ENCODE measurements at places on chromosomes 1 and 21.

- DNase-seq: no peak
Observed at GRCh38 chr1:195709821-195710220, 898.4 kb downstream of the KCNT2 start.

- DNase-seq: no peak
Observed at GRCh38 chr1:96568639-96569038, 152.9 kb upstream of the PTBP2 start.

- peak; percentile 49 for DNase-seq
Observed at GRCh38 chr21:45990049-45990711, 8.6 kb downstream of the COL6A1 start.

DNA sequence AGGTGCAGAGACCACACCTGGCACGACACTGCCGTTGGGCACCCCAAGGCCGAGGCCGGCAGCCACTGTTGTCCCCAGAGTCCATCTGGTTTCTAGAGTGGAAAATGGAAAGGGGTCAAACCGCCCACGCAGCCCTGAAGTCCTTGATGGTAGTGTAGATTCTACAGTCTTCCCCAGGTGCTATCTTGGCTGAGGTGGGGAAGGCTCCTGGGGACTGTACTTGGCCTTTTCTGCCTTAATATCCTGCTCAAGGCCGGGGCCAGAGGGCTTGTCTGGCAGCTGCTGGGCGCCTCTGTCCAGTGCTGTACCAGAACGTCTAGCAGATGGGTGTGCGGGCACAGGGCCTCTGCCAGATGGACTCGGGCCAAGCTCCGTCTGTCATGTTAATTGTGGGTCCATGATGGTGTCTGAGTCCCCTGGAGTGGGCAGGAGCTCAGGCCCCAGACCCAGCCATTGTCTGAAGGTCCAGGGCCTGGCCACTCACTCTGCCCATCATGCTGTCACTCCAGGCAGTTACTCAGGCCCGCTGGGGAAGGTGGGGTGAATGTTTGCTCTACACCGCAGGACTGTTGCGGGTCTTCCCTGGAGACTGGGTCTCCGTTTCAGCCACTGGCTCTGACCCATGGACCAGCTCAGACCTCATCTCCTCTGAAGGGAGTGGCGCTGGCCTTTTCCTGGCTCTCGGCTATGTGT lies 161.9 kb upstream of the COL6A1 start:
- peak; percentile 44 for DNase-seq

GRCh38 chr1:153776352-153776751 lies 1.1 kb downstream of the SLC27A3 start:
- DNase-seq: peak; percentile 12

- DNase-seq: no peak
Observed at GRCh38 chr1:232675898-232676297, 46.0 kb upstream of the SIPA1L2 start.

DNA sequence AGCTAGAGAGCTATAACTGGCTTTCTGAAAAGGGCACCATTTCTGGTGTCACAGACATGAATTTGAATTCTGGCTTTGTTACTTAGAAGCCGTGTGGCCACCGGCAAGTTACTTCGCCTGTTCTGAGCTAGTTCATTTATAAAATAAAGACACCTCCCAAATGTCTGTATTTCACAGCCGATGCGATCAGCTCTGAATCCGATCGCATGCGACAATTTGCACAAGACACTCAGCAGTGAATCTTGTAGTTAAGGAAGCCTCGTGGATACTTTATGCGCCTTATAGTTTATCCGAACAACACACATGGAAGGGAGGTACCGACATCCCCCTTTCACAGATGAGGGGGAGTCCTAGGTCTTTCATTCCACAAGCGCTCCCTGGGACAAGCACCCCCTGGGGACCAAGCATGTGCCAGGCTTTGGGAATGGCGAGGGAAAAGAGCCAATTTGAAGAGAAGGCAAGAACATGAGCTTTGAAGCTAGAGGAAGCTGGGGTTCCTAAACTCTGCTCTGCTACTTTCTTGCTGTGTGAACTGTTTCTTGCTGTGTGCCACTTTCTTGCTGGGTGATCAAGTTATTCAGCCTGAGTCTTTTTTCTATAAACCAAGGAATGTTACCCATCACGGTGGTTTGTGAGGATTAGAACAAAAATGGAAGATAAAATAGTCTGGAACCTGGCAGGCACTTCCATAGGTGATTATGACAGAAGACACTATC lies 3.9 kb downstream of the ID3 start:
- peak; percentile 59 for DNase-seq

DNA sequence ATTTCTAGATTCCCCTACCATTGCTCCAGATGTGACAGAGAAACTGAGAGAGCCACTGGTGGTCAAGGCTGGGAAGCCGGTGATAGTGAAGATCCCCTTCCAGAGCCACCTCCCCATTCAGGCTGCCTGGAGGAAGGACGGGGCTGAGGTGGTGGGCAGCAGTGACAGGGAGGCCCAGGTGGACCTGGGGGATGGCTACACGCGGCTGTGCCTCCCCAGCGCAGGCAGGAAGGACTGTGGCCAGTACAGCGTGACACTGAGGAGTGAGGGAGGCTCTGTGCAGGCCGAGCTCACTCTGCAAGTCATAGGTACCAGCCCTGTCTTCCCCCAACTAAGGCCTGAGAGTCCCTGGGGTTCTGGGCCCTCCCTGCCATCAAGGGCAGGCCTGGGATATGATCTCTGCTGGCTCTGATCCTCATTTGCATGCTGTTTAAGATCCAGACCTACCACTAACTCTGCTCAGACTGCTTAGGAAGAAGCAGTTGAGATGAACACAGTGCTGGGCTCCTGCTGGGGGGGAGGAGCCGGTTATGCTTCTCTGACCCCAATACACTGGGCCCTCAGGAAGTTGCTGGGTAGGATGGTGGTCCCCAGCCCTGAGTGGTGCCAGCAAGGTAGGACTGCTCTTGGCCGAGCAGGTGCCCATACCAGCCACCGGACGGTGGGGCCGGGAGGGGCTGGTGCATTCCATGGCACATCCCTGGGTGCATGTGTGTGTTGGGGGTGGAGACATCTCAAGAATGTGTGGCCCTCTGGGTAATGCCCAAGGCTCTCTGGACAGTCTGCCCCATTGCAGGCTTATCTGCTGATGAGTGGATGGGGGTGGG lies 25.1 kb downstream of the IGFN1 start:
- no peak for DNase-seq

DNA sequence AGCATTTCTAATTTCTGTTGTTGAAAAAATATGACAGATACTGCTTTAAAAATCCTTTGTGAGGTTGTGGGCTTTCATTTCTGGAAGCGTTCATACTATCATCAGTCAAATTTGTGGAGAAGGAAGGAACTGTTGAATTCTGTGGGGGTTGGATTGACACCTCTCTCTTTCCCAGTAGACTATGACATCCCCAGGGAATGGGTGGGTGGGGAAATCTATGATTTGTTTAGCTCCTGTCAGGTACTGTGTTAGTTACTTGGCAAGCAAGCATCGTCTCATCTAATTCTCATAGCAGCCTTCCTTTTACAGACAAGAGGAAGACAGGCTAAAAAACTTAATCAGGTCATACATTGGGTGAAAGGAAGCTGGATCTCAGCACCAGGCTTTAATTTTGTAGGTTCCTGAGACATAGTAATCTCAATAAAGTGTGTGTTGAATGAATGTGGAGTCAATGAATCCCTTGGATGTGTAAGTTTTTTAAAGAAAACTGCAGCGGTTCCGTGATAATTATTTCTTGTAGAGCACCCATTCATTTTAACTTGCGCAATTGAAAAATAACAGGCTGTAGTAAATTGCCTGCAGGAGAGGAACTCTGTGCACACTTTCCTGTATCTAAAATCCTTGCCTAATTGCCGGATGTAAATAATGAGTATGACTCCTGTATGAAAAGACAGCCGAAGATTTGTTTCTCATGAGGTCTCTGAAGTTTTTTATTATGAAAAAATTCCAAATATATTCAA lies 60.6 kb downstream of the MYOM3 start:
- DNase-seq: no peak

DNA sequence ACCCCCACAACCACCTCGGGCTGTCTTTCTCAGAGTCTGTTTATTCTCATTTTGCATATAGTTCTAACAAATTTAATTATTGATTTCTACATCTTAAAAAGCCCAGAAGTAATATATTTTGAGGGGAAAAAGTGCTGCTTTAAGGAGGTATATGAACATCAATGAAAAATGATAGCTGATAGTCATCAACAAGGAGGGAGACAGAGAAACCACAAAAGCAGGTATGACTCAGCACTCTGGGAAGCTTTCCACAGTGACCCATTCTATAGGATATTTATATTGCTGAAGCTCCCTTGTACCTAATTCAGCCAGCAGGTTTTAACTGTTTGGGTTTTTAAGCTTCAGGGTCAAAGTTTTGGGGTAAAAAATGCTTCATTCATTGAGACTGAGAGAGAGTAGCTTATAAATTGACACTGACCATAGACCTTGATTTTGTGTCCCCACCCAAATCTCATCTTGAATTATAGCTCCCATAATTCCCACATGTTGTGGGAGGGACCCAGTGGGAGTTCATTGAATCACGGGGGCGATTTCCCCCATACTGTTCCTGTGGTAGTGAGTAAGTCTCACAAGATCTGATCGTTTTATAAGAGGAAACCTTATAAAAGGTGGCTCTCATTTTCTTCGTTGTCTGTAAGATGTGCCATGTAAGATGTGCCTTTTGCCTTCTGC lies 27.4 kb downstream of the VANGL1 start:
- DNase-seq: no peak

GRCh38 chr1:113998361-113998760 lies 19.1 kb downstream of the OLFML3 start:
- no peak for DNase-seq

DNA sequence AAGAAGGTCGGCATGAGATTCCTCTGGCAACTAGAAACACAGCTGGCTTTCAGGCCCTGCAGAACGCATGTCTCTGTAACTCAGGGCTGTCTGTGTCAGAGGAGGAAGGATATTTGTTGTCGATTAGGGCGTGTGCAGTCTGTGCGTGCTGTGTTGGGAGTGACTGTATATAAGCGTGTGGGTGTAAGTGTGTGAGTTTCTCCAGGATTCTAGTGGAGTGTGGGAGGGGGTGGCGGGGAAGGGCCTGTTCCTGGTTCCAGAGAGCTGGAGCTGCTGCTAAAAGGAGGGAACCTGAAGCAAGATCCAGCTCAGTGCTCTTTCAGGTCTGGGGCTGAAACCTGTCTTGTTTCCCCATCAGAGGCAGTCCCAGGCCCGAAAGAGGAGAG lies 74.3 kb downstream of the SLC16A1 start:
- no peak for DNase-seq

DNA sequence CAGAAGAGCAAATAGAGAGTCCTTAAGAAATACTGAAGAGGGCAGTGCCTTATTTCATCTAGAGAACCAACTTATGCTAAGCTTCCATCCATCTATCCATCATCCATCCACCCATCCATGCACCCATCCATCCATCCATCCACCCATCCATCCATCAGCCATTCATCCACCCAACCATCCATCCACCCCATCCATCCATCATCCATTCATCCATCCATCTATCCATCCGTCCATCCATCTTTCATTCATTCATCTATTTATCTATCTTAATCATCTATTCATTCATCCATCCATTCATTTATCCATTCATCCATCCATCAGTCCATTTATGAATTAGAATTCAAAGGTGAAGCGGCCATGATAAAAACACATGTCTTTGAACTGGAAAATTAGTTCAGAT lies 171.5 kb upstream of the FMN2 start:
- no peak for DNase-seq

GRCh38 chr1:209876078-209876800 lies 48.5 kb downstream of the UTP25 start:
- DNase-seq: no peak

GRCh38 chr1:41560496-41560895 lies 76.0 kb upstream of the EDN2 start:
- DNase-seq: no peak

DNA sequence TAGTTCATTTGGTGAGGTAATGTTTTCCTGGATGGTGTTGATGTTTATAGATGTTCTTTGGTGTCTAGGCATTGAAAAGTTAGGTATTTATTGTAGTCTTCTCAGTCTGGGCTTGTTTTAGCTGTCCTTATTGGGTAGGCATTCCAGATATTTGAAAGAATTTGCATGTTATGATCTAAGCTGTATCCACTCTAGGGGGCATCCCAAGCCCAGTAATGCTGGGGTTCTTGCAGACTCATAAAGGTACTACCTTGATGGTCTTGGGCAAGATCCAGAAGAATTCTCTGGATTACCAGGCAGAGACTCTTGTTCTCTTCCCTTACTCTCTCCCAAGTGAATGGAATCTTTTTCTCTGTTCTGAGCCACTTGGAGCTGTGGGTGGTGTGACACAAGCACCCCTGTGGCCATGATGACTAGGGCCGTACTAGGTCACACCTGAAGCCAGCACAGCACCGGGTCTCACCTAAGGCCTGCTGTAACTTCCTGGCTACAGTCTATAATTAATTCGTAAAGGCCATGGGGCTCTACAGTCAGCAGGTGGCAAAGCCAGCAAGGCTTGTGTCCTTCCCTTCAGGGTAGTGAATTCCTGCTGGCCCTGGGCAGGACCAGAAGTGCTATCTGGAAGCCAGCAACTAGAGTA lies 74.8 kb upstream of the PDE4B start:
- DNase-seq: no peak

- no peak for DNase-seq
Observed at GRCh38 chr1:37128091-37128490, 93.8 kb upstream of the GRIK3 start.

DNA sequence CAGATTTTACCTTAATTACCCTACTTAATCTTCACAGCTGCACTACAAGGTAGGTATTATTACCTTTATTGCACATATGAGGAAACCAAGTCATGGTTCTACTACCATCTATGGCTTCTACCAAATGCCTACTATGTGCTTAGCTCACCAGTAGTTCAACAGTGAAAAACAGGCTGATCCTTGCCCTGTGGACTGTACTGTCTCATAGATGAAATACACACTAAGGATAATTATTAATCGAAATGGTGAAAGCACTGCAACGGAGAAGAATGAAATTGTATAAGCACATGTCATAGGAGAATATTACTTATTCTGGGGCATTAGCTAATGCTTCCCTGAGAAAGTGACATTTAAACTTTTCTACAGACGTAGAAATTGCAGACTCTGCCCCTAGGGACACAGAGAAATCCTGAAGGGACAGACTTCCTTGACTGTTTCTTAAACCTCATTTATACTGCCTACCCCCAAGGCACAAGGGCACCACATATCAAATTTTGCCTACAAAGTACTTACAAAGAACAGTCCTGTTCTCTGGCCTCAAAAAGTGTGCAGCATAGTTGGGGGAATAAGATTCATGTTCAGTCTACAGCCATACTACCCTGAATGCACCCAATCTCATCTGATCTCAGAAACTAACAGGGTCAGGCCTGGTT lies 148.4 kb upstream of the ZC3H11B start:
- DNase-seq: no peak

GRCh38 chr1:246270236-246270635 lies 236.8 kb downstream of the SMYD3 start:
- DNase-seq: no peak

DNA sequence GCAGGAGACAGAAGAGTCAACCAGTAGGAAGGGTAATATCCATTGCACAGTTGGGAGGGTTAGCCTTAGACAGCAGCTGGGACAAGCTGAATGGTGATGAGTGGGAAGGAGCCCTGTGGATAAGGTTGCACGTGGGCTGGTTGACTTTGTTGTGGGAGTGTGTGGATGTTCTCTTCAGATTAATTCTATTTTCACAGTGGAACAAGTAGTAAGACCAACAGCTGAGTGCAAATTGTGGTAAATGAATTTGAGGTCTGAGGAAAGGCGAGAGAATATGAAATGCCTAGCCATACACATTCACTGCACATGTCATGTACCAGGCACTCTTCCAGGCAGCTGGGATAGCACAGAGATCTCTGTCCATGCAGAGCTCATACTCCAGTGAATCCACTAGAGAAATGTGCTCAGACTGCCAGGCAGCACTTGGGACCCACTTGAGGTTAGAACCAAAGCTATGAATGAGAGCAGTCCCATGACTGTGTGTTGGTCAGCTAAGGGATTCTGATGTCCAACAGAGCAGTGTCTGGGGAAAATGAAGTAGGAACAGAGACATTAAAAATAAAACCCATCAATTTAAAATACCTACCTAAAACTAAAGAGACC lies 25.2 kb upstream of the VTCN1 start:
- no peak for DNase-seq
